ENCODE measurements at places on chromosomes 2 and 18.

GRCh38 chr2:143398781-143399180 is 269.6 kb downstream of the ARHGAP15 start:
- DNase-seq, result no peak

DNA sequence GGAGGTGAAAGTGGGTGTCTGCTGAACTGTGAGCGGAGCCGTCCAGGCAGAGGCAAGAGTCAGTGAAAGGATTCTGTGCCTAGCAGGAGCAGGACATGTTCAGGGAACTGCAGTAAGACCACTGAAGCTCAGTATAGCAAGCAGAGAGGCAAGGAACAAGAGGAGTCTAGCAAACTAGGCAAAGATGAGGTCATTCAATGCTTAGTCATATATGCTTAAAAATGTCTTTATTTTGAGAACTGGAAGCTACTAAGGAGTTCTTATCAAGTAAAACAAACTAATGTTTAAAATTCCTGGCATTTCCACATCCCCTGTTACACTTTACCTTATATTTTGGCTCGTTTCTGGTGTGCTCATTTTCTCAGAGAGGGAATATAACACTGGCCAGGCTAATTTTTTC is 913.4 kb downstream of the CBLN2 start:
- DNase-seq, result no peak

GRCh38 chr2:143905587-143905986 is 614.3 kb downstream of the ZEB2 start:
- DNase-seq, result no peak

GRCh38 chr2:48691935-48692691 is 63.4 kb downstream of the LHCGR start:
- no peak for DNase-seq

DNA sequence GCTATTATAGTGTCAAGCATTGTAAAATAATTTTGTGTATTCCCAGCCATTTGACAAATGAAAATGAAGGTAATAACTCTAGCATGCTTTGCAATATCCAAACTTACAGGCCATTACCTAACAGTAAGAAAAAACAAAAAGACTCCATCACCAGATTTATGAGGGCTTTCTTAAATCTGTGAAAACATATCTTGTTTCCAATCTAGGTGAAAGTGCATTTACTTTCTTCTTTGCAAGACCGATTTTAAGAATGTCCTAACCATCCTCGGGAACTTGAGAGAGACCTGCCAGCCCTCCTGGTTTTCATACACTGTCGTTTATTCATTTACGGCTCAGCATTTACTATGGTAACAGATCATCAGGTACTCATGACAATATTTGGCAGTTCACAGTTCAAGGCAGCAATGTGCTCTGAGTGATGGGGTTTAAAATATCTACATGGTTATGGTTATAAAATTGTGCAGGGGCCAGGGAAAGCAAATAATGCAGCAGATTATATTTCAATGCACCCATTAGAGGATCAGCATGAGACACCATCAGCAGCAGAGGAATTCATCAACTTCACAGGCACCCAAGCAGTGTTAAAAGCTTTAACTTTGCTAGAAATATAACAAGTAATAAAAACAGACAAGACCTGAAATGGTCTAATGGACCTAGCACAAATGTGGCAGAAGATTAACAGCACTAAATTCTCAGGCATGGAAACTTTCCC is 34.4 kb upstream of the PARD3B start:
- no peak for DNase-seq

DNA sequence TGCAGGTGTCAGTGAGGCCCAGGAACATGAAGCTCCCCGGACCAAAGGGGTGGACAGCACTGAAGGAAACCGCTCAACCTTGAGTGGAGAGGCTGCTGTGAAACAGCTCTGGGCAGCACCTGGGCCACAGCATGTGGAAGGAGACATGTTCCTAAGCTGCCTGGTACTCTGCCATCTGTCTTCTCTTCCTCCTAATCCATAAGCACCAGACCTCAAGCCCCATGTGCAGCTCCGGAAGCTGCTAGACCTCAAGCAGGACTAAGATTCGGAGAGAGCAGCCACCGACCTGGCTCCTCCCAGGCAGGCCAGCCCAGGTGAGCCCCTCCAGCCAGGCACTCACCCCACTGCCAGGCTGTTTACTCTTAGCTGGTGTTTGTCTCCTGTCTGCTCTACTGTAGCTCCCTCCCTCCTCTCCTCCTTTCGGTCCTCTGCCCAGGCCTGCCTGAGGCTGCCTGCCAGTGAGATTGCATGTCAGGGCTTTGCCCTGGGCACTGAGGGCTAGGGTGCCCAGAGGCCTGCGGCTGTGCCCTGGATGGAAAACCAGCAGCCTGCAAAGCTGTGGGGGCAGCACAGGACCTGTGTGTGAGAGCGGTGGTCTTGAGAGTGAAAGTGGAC is 53.7 kb downstream of the BCL11A start:
- DNase-seq, result no peak

- no peak for DNase-seq
Observed at GRCh38 chr18:76392349-76392748, 102.7 kb downstream of the ZNF516 start.

GRCh38 chr2:239890206-239890746 is 134.9 kb downstream of the NDUFA10 start:
- no peak for DNase-seq

DNA sequence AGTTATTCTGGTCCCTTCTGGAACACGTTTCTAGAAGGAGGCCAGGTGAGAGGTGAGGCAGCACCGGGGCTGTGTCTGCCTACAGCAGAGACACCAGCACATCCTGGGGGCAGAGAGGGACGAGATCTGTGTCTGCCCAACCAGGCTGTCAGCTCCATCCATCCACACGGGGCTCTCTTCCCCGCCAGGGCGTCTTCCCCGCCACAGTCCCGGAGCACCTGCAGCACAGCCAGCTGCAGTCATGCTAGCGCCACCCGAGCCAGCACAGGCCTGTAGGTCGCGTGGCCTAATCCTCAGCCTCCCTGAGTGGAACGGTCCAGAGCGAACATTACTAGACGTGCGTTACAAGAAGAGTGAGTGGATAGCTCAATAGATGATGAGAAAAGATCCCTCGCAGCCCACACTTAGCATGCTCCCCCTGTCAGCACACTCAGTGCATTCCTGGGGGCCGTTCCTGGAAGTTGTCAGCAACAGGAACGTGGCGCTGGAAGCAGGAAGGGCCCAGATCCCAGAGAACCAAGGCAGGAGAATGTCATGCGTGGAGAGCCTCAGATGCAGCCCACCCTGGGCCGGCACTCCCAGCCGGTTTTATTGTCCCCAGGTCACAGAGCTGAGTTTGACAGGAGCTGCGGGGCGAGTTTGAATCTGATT is 179.0 kb downstream of the TWIST2 start:
- no peak for DNase-seq

- no peak for DNase-seq
Observed at GRCh38 chr2:42007551-42007950, 40.3 kb upstream of the PKDCC start.

DNA sequence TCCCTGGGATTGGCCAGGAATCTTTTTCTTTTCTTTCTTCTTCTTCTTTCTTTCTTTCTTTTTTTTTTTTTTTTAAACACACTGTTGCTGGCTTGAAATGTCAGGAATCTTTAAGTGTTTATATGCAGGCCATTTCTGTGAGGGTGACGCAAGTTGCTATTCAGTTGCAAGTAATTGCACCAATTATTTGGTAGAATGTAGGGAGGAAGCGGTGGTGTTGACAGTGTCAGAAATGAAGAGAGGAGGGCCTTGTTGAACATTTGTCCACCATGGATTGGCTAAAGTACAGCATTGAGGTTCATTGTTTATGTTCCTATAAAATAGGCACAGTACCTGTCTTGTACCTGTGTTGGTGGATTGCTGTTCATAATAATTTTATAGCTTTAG is 6.5 kb downstream of the RPIA start:
- no peak for DNase-seq

- DNase-seq, result peak; percentile 20
Observed at GRCh38 chr18:34723143-34723542, 13.0 kb downstream of the DTNA start.

GRCh38 chr18:13500869-13501542 is 225.4 kb downstream of the FAM210A start:
- no peak for DNase-seq

GRCh38 chr2:235904585-235904931 is 263.6 kb downstream of the GBX2 start:
- DNase-seq, result no peak

- DNase-seq, result no peak
Observed at GRCh38 chr2:172299741-172300140, 127.6 kb upstream of the ITGA6 start.

GRCh38 chr2:119242276-119243119 is 18.9 kb downstream of the STEAP3 start:
- DNase-seq, result no peak

DNA sequence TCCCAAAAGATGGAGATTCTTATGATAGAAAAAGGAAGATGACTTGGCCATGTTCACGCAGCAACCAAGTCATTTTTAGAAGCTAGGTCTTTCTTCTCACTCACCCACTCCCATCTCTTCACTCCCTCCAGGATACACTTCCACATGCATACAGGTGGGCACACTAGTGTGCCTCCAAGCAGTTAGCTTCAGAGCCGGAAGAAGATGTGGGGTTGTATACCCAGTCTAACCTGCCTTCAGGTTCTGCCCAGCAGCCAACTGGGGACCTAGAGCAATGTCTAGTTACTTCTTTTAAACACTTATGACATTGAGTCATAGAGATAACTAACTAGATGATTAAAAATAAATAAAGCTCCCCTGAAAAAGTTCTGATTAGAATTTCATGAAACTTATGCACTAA is 21.8 kb upstream of the TANK start:
- peak; percentile 65 for DNase-seq

DNA sequence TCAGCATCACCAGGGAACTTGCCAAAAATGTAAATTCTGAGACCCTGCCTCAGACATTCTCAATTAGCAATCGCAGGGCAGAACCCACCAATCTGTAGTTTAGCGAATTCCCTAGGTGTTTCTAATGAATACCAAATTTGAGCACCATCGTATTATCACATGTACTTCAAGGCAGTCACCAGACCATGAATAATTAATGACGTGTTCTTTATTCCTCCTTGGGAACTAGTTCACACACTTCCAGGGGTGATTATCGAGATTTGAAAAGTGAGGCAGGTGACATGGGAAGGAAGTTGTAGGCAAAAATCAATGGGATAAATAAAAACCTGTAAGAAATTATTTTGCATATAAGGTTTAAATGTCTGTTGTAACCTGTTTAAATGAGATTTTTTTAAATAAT is 102.5 kb upstream of the CRIM1 start:
- DNase-seq, result no peak

GRCh38 chr18:29712785-29713184 is 1329.8 kb downstream of the DSC3 start:
- DNase-seq, result no peak

GRCh38 chr2:12293874-12294273 is 422.9 kb upstream of the TRIB2 start:
- no peak for DNase-seq

DNA sequence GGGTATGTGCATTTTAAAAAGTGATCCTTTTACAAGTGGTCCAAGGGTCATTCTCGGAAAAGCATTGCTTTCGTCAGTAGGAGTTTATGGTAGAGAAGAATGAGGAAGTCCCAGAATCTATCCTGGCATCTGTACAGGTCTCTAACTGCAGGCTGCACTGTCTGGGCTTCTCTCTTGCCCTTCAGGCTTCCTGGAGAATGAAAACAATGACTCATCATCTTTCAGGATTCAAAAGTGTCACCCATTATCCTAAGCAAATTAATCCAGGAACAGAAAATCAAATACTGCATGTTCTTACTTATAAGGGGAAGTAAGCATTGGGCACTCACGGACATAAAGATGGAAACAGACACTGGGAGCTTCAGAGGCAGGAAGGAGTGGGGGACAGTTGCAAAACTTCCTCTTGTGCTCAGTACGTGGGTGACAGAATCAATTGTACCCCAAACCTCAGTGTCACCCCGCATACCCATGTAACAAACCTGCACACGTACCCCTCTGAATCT is 60.2 kb upstream of the TXNDC2 start:
- DNase-seq, result no peak

DNA sequence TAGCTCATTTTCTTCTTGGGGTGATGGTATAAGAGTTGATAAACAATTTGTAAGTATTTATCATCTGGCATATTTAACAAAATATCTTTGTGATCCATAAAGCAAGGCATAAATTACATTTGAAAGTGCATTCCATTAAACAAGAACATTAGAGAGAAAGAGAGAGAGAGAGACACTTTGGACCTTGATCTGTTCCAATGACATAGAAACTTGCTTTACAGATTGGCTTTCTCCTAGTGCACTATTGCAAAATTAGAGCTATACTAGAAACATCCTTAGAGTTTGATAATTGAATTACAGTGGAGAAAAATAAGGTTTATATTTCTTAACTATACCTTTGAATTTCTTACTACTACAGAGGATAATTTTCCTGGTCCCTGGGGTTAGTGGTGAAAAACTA is 5.7 kb upstream of the ACADL start:
- no peak for DNase-seq

DNA sequence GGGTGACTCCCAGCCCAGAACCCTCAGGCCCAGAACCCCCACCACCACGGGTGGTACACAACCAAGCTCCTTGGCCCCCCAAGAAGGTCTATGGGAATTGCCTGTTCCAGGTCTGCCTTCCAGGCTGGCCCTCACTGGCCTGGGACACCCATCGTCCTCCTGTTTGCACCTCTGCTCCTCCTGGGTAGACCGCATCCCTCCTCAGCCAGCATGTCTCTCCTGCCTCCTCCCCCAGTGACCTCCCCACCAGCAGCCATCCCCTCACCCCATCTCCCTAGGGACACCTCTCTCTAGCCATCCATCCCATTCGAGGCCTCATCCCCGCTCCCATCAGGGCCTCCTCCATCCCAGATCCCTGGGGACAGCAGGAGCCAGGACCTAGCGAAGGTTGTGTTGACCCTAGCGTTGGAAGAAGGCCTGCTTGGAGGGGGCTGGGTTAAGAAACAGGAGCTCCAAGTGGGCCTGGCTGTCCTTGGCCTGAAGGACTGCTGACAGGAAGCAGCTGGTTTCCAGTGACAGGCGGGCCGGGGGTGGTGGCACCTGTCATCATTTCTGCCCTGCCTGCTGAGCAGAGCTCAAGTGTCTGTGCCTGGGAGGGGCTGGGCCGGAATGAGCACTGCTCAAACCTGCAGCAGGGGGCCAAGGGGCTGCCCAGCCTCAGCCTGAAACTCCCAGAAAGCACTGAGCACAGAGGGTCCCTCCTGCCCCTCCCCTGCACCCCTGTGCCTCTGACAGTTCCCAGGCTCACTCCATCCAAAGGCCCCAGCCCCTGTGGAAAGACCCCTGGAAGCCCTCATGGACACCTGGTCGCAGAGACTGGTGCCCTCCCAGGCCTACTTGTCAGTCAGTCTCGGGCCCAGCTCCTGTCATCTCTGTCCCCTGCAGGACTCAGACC is 96.0 kb upstream of the OTOS start:
- peak; percentile 4 for DNase-seq

DNA sequence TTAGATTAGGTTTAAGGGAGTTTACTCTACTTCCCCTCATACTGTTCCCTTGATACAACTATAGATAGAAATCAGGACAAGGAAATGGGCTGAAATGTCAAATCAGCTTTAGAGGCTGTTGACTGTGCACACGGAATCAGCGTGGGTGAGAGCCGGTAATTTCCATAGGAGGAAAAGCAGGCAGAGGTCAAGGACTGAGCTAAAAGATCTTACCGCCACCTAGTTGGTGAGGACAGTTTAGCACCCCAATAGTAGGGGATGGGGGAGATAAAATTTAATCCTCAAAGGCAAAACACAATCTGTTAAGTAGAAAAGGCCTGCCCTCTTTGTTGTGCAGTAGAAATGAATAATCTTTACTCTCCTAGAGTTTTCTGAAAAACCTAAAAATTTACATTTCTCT is 1154.5 kb upstream of the CHAC2 start:
- no peak for DNase-seq

- no peak for DNase-seq
Observed at GRCh38 chr2:232549655-232550353, 553 bp downstream of the TIGD1 start.

GRCh38 chr2:69119104-69119894 is 106.3 kb downstream of the ANTXR1 start:
- no peak for DNase-seq

All from CD8-positive, alpha-beta T cell (primary cell).